Panc1 (cell line): ENCODE measurements at places on chromosomes 7 and 10.

DNA sequence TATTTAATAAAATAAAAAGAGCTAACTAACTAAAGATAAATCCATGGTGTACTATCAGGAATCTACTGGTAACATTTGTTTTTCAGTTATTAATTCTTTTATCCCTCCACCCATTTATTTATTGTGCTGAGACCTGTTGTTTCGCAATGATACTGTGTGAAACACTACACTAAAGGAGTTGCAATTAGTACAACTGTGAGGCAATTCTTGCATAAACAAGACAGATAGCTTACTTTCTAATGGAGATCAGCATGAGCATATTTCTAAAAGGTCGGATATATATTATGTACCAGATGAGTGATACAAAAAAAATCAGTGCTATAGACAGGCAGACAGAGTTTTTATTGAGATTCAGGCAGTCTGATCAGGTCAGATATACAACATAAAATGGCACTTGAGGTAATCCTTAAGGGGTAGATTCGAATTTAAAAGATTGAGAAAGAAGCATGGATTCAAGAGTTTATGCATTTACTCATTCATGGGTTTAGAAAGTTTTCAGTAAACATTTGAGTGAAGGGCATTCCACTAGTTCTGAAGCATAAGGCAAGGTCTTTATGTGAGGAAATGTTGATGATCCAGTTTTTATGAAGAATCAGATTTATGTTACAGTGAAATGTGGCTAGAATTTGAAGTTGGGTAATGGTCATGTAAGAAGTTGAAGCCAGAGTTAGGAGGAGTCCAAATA is 147.6 kb downstream of the POLR1F start:
- DNase-seq, result no peak

DNA sequence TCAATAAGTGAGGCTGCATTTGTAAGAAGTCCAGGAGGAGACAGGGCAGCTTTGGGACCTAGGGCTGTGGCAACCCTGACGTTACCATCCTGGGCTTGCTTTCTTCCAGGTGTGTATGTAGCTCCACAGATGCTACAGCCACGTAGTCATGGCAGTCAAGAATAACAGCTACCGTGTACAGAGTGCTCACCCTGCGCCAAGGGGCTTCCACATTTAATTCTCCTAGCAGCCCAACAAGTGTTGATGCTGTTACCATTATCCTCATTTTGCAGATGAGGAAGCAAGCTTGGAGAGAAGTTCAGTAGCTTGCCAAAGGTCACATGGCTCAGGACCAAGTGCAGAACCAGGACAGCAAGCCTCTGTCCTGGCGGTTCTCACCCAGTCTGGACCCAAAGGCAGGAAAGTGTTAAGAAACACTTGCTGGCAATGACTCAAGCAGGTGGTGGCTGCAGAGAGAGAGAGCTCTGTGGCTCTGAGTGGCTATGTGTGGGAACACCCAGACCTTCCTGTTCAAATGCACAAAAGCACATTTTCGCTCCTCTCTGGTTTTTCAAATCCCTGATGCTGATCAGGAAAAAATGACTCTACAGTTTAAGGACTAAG is 89.8 kb downstream of the CREM start:
- DNase-seq, result no peak

DNA sequence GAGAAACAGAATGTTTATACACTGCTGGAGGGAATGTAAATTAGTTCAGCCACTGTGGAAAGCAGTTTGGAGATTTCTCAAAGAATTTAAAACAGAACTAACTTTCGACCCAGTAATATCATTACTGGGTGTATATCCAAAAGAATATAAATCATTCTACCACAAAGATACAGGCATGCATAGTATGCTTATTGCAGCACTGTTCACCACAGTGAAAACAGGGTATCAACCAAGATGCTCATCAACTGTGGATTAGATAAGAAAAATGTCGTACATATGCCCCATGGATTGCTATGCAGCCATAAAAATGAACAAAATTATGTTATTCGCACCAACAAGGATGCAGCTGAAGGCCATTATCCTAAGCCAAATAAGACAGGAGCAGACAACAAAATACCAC is 343.1 kb upstream of the KCND2 start:
- DNase-seq, result no peak

- no peak for DNase-seq
Observed at GRCh38 chr10:95873139-95873538, 34.6 kb upstream of the CC2D2B start.

- DNase-seq, result no peak
Observed at GRCh38 chr10:94407668-94408067, 5.3 kb downstream of the TBC1D12 start.

- DNase-seq, result no peak
Observed at GRCh38 chr7:24745355-24745754, 11.9 kb downstream of the GSDME start.

GRCh38 chr7:143240291-143241168 is 18.7 kb downstream of the TAS2R40 start:
- no peak for DNase-seq

DNA sequence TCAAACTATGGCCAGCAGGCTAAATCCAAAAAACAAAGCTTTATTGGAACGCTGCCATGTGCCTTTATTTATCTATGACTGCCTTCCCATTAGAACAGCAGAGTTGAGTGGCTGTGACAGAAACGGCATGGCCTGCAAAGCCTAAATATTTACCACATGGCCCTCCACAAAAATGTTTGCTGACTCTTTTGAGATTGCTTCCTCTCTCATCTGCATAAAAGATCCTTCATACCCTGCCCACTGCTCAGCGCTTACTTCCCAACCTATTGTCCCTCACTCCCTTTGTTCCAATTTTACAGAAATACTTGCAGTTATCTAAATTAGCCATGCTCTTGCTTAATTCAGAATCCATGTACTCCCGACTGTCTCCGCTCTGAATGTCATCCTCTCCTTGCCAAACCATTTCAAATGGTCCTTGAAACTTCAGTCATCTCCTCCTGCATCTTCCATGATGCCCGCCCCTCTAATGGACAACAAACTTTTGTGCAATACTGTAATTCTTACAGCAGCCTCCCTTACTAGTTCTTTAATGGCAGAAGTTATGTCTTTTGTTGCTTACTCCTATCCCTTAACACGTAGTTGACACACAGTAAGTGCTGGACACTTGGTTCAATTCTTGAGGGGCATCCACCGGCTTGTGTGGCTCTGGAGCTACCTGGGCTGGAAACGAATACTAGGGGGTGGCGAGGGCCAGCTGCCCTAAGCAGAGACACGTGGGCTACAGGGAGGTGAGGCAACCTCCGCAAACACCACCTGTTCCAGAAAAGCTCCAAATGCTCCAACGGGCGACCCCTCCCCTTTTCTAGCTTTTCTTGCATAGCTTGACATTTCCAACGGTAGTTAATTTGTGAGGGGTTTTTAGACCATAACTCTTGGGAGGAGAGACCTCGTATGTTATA is 832 bp downstream of the XRCC2 start:
- DNase-seq, result no peak

GRCh38 chr10:59877191-59877671 is 29.1 kb downstream of the CCDC6 start:
- no peak for DNase-seq

DNA sequence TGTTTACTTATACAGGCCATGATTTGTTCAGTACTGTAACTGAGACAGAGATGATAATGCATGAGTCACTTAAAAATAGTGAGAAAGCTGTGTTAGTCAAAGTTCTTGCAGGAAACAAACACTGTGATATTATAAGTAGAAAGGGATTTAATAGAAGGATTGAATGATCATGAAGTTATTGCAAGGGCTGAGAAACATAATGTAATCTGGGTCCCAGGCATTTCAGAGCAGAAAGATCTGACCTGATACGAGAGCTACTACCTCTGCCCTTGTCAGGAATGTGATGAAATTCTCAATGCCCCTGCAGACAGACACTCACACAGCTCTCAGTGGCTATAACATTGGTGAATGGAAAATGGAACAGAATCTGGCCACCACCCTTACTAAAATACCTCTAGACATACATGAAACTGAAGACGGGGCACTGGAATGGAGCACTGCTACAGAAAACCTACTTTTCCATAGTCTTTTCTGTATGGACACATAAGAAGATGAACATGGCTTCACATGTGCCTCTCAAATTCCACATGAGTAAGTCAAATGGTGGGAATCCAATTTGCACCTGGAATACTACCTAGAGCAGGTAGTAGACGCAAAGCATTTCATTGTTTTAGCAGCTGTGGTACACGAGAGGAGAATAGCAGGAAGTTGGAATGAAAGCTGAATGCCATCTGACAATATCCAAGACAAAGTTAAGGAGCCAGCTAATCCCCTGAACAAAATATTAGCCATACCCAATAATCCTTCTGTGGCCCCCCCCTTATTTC is 19.1 kb upstream of the VWDE start:
- DNase-seq, result no peak

- no peak for DNase-seq
Observed at GRCh38 chr7:5507013-5507412, 83.4 kb upstream of the TNRC18 start.

DNA sequence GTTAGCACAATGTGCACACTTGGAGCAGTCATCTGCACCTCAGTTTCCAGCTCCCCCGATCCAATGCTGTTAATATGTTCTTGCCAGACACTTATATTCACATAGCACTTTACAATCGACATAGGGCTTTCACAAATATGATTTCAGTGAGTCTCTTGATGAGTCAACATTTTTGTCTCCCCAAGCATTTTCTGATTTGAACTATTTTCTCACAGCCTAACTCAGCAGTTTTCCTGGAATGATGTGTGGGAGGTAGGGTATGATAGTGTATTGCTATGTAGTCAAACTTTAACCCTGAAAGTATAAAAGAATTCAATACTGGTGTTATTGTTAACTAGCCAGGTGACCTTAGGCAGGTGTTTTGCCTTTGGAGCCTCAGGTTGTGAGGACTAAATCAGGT is 82.5 kb upstream of the LRGUK start:
- no peak for DNase-seq
